Kidney epithelial cell (primary cell): ENCODE measurements at places on chromosomes 5 and 9.

DNA sequence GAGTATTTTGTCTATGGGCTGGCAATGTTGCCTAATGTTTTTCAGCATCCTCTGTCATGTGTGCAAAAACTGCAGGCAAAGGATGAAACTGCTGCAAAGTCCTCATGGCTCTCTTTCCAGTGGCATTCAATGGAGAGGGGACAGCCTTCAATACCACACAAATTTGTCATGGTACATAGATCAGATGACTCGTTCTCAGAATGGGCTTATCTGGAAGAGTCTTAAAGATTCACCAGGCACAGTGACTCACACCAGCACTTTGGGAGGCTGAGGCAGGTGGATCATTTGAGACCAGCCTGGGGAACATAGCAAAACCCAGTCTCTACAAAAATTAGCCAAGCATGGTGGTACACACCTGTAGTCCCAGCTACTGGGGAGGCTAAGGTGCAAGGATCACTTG lies 5.3 kb downstream of the CDKN2AIPNL start:
- DNase-seq = no peak

GRCh38 chr9:93346231-93347112 lies 105.0 kb upstream of the FAM120A start:
- DNase-seq = no peak

- DNase-seq = no peak
Measured at GRCh38 chr5:79568632-79569190, 43.5 kb upstream of the TENT2 start.

GRCh38 chr9:28976684-28977083 lies 1403.4 kb upstream of the C9orf72 start:
- no peak for DNase-seq
